Non-pigmented ciliary epithelial cell (primary cell): ENCODE measurements at places on chromosomes 3 and 15.

DNA sequence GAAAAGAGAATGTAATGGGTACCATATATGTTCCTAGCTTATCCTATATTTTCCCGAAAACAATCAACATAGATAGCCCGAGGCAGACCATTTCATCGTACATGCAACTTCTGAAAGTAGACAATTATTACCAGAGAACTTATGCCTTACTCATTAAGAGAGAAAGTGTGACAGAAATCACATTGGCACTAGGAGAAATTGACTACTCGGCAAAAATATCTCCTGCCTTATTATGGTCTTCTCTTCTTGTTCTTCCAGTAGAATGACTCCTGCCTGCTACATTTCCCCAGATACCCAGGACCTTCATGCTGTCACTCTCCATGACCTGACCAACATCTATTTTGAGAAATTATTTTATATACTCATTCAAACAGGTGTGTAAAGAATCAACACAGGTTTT, 1015.7 kb downstream of the TUSC7 start:
- no peak for DNase-seq

DNA sequence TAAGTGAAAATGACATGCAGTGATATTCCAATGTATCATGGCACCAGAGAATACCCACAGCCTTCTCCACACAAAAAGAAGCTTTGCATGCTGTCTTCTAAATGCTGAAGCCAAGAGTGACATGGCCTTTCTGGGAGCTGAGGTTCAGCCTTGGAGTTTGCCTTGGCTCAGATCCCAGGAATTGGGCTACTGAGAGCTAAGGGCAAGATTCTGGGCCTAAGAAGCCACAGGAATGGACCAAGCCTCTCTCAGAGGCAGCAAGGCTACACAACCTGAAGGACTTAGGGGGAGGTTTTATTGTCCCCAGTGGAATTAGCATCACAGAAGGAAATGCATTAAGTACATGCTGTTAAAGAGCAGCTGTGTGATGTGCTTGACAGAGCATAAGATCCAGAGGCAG, 1078.5 kb downstream of the TUSC7 start:
- peak; percentile 47 for DNase-seq

DNA sequence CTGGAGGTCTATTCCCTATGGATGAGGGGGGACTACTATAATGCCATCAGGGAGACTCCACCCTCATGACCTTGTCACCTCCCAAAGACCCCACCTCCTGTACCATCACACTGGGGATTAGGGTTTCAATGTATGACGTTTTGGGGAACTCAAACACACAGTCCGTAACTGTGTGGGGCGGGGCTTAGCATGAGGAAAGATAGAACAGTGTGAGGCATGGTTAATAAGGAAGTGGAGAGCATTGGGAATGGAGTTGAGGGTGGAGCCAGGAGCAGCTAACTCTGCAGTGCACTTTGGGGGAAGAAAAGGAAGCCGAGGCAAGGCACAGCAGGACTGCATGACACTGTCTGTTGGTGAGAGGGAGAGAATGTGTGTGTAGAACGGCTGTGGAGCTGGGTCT, 90.9 kb upstream of the AGBL1 start:
- DNase-seq: no peak

- DNase-seq: no peak
These were observed 67.1 kb upstream of the UBE2E2 start for GRCh38 chr3:23136054-23136453.

GRCh38 chr3:6709178-6709577, 151.7 kb upstream of the GRM7 start:
- no peak for DNase-seq
